ENCODE measurements at places on chromosomes 11 and 22. TPM values are rescaled to one million over a fixed set of nuclear protein-coding genes. Genes with fewer than 3 reads are reported as not detected.
A peak's percentile ranks its signal among the peaks of the same experiment; 100 is the strongest.

The TRIM29 gene
- 19.4 TPM for total RNA-seq

The SAA1 gene
- 19.0 TPM for total RNA-seq

The SNU13 gene
- 130 TPM for total RNA-seq

The LRRC32 gene
- total RNA-seq, result 2.9 TPM

The DGCR6 gene
- 1.2 TPM for total RNA-seq

The RAG2 gene
- total RNA-seq, result 195 TPM

The NLRP6 gene
- total RNA-seq, result 0.90 TPM

The HEPHL1 gene
- 0.14 TPM for total RNA-seq

The KIAA1671 gene
- total RNA-seq, result 4.1 TPM

The MYEOV gene
- total RNA-seq, result 0.38 TPM

DNA sequence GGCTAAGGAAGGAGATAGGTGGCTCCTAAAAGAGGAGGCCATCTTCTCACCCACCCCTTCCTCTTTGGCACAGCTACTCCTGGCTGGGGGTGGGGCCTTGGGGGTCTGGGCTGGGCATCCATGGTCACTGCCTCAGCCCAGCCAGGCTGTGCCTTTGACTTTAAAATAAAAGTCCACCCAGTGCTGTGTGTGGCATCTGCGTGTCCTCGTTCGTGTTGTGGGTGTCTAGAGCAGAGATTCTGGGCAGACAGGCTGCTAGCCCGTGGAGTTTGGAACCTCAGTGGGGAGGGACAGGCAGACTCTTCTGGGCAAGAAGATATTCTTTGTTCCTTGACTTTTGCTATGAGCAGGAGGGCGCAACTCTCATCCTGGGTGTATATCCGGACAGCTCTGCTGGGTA lies 13.1 kb downstream of the RPS6KA4 start:
- H3K27me3 ChIP-seq, result no peaks in the 10 kb centered on the region
- H3K27ac ChIP-seq, result no peak overlapping the region
- peaks cover 13% of the 10 kb centered on the region for H3K36me3 ChIP-seq
- H3K4me3 ChIP-seq, result no peak overlapping the region
- no peaks in the 10 kb centered on the region for H3K4me1 ChIP-seq
- no peak for DNase-seq

GRCh38 chr11:128291007-128291406 lies 296.4 kb downstream of the ETS1 start:
- DNase-seq, result no peak
- no peaks in the 10 kb centered on the region for H3K27me3 ChIP-seq
- H3K27ac ChIP-seq, result peak overlapping the region; percentile 93
- no peaks in the 10 kb centered on the region for H3K36me3 ChIP-seq
- H3K4me3 ChIP-seq, result peak overlapping the region; percentile 45

GRCh38 chr11:67429038-67429668 lies 859 bp downstream of the RPS6KB2 start:
- no peaks in the 10 kb centered on the region for H3K27me3 ChIP-seq
- peak overlapping the region; percentile 8 for H3K27ac ChIP-seq
- H3K4me1 ChIP-seq, result peaks cover 14% of the 10 kb centered on the region
- peaks cover 41% of the 10 kb centered on the region for H3K36me3 ChIP-seq
- no peak for DNase-seq

GRCh38 chr11:120950880-120951279 lies 73.0 kb upstream of the TBCEL start:
- H3K4me3 ChIP-seq, result no peak overlapping the region
- H3K27ac ChIP-seq, result no peak overlapping the region
- no peak for DNase-seq
- no peaks in the 10 kb centered on the region for H3K36me3 ChIP-seq
- H3K4me1 ChIP-seq, result no peaks in the 10 kb centered on the region

DNA sequence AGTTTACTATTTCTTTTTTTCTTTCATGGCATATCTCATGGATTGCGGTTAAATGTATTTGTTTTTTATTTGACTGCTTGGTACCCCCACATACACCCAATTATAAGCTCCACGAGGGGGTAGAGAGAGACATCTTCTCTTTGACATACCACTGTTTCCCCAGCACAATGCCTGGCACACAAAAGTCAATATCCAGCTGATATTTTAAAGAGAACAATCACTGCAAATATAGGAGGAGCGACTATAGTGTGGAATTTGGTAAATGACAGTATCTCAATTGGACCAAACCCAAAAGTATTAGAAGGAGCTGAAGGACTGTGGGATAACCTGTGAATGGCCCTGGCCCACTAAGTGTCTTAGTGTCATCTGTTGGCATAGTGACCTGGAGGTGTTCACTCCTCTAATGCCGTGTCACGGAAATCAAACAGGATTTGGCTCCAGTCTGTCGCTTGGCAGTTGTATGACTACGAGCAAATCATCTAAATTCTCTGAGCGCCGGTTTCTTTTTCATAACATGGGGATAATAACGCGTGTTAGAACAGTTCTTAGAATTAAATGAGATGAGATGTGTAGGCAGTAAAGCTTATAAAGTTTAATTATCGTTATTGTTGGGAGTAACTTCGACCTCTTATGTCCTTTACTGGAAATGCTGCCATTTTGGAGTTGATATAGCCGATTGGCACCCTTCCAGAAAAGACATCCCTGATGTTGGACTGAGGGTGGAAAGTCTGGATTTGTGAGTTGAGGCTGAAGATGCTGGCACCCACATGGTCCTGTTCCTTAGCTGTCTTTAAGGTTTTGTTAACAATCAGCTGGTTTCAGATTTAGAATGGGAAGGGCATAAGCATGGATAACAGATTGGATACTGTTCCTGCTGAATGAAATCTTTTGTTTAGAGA lies 144.5 kb downstream of the DBX1 start:
- no peak overlapping the region for H3K27ac ChIP-seq
- H3K27me3 ChIP-seq, result no peaks in the 10 kb centered on the region
- no peak overlapping the region for H3K4me3 ChIP-seq
- no peaks in the 10 kb centered on the region for H3K4me1 ChIP-seq
- no peak for DNase-seq
- no peaks in the 10 kb centered on the region for H3K36me3 ChIP-seq

DNA sequence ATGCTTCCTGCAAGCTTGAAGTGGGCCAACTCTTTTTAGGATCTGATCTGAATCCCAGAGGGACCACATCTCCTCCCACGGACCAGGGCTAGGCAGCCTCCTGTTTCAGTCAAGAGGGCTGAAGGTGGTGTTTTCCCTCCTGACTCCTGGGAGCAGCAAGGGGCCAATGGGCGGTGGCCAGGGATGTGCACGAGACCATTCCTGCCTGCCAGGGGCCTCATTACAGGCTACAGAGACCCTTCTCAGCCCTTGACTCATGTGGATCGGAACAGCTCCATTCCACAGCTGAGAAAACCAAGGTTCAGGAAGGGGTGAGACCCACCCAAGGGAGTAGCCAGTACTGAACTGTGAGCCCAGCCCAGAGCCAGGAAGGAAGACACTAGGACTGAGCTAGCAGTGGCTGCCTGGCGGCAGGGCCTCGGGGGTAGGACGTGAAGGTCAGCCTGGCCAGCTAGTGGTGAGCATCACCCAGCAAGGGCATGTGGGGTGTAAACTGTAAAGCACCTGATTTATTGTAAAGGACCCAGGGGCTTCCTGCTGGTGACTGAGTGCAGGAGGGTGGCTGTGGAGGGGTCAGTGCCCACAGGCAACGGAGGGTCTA lies 3.4 kb upstream of the P2RY6 start:
- DNase-seq, result no peak
- peaks cover 6% of the 10 kb centered on the region for H3K27me3 ChIP-seq
- no peak overlapping the region for H3K27ac ChIP-seq
- no peaks in the 10 kb centered on the region for H3K4me1 ChIP-seq
- no peaks in the 10 kb centered on the region for H3K36me3 ChIP-seq

DNA sequence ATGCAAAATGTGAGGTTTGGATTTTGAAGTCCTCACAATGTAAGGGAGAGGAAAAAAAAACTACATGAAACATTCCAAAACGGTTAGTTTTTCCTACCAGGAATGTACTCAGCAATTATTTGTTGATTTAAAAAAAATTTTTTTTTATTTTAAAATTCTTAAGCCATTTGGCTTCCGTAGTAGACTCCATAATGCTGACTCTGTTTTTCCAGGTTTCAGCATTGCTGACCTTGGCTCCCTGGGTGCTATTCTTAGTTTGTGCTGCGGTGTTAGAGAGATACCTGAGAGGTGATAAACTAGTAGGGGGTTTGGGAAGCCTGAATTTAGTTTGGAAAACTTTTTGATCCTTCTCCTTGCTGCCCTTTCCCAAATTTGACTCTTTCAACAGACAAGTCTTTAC lies 10.6 kb downstream of the STT3A start:
- H3K4me1 ChIP-seq, result no peaks in the 10 kb centered on the region
- no peaks in the 10 kb centered on the region for H3K27me3 ChIP-seq
- H3K27ac ChIP-seq, result no peak overlapping the region
- DNase-seq, result no peak
- no peak overlapping the region for H3K4me3 ChIP-seq

- H3K4me3 ChIP-seq, result no peak overlapping the region
- no peak overlapping the region for H3K27ac ChIP-seq
- H3K36me3 ChIP-seq, result no peaks in the 10 kb centered on the region
- no peaks in the 10 kb centered on the region for H3K4me1 ChIP-seq
- no peak for DNase-seq
These were observed 517.3 kb downstream of the BRD1 start for GRCh38 chr22:49310354-49310753.

DNA sequence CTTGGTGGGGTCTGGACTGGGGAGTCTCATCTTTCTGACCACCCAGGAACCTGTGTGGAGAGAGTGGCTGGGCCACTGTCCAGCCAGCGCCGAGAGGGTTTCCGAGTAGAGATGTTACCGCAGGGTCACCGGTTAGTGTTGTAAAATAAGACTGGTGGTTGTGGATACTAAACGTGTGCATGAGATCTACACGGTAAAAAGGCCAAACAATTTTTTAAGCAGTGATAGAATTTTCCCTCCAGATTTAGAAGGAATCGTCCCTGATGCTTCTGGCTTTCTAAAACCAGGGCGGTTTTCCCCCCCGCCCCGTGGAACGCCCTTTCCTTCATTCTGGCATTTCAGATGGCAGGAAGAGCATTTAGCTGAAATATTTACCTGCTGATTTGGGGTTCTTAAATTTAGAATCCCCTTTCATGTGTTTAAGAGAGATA lies 72.6 kb upstream of the PPARA start:
- no peak overlapping the region for H3K27ac ChIP-seq
- no peaks in the 10 kb centered on the region for H3K36me3 ChIP-seq
- no peaks in the 10 kb centered on the region for H3K27me3 ChIP-seq
- DNase-seq, result no peak

DNA sequence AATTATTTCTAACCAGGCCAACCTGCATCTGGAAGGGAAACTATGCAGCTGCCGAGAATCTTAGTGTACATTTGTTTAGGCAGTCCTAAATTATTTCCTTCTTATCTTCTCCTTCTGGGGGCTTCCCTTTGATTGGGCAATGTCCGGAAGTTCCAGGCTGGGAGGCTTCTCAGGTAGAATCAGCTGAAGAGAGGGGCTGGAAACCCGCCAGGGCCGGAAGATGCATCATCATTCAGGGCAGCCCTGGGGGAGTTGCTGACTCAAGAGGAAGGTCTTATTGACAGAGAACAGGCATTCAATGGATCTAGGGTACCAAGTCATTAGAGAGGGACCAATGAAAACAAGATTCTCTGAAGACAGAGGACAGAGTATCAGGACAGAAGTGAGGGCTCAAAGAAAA lies 150.7 kb downstream of the BLID start:
- H3K4me3 ChIP-seq, result no peak overlapping the region
- H3K4me1 ChIP-seq, result no peaks in the 10 kb centered on the region
- no peak for DNase-seq
- no peak overlapping the region for H3K27ac ChIP-seq
- no peaks in the 10 kb centered on the region for H3K36me3 ChIP-seq

DNA sequence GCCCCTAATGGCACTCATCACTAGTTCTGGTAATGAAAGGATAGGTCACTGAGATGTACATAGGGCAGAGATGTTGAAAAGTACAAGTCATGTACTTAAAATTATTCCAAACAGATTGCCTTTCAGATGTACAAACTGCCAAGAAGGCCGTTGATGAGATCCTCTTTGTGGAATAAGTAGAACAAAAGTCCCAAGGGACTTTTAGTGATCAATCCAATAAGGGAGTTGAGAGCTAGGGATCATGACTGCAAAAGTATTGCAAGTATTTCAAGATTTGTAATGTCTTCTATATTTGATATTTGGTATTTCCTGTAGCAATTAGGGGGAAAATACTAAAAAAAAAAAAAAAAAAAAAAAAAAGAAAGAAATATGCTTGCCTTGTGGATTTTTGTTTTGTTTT lies 82.2 kb downstream of the ATG16L2 start:
- no peaks in the 10 kb centered on the region for H3K4me1 ChIP-seq
- H3K4me3 ChIP-seq, result no peak overlapping the region
- H3K27me3 ChIP-seq, result no peaks in the 10 kb centered on the region
- H3K27ac ChIP-seq, result no peak overlapping the region
- DNase-seq, result no peak

Data from thymus (tissue), 14 donors.